ENCODE measurements at places on chromosomes 1 and 21.

GRCh38 chr1:203178083-203178482, 2.5 kb upstream of the MYBPH start:
- DNase-seq, result no peak

DNA sequence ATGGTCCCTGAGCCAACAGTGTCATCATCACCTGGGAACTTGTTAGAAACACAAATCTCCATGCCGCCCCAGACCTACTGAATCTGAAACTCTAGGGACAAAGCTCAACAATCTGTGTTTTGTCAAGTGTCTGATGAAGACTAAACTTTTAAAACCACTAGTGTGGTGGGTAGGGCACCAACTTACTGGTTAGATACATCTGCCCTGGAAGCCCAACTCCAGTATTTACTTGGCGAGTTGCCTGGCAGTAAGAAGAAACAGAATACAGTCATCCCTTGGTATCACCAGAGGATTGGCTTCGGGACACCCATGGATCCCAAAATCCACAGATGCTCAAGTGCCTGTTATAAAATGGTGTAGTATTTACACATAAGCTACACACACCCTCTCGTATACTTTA, 367.9 kb upstream of the DUSP10 start:
- no peak for DNase-seq

DNA sequence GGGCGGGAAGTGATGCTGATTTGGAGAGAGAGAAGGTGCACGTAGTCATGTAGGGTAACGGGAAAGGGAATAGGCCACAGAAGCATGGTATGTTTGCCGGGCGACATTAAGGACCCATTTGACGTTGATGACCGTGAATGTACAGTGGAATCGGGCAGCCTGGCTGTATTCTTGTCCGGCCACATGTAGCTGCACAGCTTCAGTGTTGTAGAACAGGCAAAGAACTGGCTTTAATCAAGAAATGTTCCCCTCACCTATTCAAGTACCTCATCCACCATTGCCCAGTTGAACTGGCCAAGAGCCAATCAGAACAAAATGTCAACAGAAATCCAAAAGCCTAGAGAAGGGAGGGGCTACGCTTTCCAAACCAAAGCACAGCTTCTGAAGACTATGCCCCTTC, 104.8 kb downstream of the DHRS3 start:
- no peak for DNase-seq

DNA sequence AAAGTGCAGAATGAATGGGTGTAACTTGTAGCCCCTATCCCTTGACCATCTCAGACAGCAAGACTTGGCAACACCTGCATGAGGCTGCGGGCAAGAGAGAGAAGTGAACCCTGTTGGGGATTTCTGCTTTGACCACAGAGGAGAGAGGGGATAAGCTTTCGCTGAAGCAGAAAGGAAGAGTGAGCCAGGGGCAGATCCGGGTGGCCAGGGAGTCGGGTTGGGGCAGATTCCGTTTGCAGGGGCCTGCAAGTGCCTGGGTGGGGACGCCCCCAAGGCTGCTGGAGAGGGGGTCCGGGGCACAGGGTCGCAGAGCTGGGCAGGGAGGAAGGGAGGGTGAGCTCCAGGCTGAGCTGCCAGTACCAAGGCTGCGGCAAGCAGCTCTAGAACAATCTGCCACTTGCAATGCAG, 25.3 kb upstream of the PIK3CD start:
- peak; percentile 56 for DNase-seq

- DNase-seq, result no peak
Observed at GRCh38 chr1:182325339-182325738, 66.3 kb downstream of the GLUL start.

DNA sequence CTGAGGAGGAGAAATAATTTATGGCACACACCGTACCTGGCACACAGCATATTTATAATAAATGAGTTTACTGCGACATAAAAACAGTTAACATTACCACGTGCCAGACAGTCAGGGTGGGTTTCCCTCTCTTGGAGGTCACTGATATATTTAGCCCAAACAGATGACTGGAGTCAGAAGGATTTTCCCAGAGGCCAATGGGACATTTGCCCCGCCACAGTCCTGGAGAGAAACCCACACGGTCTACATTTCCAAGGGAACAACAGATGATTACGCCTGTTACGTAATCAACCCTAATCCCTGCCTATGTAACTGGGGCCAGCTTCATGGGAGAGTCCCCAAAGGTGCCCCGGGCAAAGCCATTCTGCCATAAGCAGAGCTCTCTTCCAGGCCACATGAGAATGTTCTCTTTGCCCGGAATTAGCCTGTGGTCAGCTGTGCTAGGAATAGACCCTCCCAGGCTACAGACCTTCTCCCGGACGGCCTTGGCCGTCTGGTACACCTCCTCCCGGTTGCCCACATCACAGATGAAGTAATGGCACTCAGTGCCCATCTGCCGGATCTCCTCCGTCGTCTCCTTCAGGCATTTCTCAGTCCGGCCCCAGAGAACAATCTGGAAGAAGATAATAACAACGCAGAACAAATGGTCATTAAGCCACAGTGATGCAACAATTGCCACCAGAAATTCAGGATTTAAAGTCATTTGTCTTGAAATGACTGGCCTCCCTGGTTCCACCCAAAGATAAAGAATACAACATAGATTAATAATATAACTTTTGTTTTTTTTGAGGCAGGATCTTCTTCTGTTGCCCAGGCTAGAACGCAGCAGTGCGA, 37.7 kb downstream of the DHRS3 start:
- DNase-seq, result no peak

DNA sequence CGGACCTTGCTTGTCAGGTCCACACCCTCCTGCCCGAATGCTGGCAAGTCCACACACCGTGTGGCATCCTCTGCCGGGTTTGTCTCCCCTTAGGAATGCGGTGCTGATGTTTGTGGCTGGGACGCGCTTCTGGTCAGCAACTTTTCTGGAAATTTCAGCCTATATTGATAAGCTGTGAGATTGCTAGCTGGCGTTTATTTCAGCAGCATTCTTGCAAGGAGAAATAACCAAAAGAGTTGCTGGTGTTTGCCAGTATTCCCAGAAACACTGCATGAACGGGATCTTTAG, 601 bp downstream of the CEPT1 start:
- DNase-seq, result no peak

- no peak for DNase-seq
Observed at GRCh38 chr1:20076710-20077461, 6.9 kb downstream of the PLA2G5 start.

- DNase-seq, result no peak
Observed at GRCh38 chr1:245788269-245788668, 633.5 kb downstream of the KIF26B start.

DNA sequence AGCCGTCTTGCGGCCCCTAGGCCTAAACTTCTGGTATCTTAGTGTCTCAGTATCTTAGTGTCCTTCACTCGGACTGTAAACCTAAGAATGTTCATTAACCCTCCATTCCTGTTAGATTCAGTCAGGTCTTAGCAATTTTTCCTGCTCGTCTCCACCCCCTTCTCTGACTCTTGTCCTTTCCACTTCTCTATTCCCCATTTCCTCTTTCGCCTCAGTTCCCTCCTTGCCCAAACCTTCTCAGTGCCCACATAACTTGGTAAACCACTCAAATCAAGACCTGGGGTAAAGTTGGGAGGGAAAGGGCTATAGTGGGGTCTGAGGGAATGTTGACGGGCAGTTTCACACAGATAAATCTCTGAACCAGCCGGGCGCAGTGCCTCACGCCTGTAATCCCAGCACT, 726 bp upstream of the FCER1G start:
- DNase-seq, result no peak

DNA sequence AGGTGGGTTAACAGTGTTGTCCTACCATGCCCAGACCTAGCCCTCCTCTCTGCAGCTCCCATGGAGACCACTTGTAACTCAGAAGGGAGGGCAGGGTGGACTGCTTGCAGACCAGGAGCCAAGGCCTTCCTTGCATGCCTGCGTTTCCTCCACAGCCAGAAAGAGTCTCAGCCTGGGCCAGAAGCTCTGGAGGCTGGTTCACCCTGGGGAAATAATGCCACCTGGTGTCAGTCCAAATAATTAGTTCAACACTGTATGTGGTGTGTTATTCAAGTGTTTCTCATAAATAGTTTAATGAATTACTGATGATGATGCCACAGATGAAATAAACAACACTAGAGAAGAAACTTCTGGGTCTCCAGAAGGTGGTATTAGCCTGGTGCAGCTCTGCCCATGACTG, 16.9 kb upstream of the VANGL1 start:
- DNase-seq, result no peak

DNA sequence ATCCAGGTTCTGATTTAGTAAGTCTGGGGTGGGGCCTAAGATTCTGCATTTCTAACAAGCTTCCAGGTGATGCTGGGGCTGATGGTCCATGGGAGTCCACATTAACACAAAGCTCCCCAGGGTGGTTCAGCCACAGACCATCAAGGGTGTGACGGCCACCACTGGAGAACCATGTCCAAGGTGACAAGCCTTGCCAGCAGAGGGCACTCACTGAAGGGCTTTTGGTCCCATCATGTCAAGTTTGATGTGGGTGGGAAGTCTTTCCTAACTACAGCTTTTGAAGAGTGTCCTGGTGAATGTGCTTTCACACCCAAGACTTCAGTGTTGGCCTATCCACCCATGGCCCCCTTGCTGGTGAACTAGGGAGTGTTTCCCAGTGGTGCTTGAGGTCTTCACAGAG, 67.1 kb downstream of the UBE2T start:
- DNase-seq, result peak; percentile 54

DNA sequence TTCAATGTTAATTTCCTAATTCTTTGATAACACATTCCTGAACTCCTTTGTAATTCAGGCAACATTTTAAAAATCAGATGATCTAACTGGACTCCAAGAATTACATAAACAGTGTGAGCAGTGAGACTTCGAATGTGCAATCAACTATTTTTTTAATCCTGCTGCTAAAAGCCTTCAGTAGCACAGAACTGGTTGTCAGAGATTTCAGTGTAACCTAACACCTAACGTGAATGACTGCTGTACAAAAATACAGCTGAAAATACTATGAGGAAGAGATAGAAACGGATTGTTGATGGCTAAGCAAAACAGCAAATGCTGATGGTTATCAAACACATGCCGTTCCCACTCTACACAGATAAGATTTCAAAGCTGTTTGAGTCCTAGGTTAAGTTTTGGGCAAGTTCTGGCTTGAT, 46.1 kb downstream of the APP start:
- DNase-seq, result no peak

- DNase-seq, result no peak
Observed at GRCh38 chr21:35368326-35368725, 319.2 kb upstream of the RUNX1 start.

DNA sequence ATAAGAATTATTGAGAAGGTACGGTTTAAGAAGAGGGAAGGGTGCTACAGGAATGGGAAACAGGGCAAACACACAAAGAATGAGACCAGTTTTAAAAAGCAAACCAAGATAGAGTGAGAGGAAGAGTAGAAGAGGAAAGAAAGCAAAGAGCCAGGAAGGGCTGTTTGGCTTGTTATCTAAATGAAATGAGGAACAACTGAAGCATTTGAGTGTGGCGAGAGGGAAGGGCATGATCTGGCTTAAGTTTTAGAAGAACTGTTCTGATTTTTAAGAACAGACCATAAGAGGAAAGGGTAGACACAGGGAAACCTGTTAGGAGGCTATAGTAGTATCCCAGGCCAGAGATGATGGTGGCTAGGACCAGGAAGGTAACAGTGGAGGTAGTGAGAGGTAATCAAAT, 73.8 kb downstream of the TUT4 start:
- no peak for DNase-seq

- DNase-seq, result no peak
Observed at GRCh38 chr21:43269957-43270705, 101.3 kb downstream of the CRYAA start.

DNA sequence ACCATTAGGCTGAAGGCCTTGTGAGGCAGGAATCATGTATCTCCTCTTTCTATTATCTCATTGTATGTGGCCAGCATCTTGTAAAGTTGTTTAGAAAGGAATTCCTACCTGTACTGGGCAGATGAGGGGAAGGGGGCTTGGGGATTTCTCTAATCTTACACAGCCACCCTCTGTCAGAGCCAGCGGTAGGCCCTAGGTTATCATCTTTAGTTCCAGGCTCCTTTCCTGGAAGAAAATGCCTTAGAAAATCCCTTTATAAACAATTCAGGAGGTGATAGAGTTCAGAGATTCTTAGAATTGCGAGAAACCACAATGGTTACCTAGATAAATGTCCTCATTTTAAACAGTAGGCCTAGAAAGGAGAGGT, 35.2 kb downstream of the DPT start:
- no peak for DNase-seq

DNA sequence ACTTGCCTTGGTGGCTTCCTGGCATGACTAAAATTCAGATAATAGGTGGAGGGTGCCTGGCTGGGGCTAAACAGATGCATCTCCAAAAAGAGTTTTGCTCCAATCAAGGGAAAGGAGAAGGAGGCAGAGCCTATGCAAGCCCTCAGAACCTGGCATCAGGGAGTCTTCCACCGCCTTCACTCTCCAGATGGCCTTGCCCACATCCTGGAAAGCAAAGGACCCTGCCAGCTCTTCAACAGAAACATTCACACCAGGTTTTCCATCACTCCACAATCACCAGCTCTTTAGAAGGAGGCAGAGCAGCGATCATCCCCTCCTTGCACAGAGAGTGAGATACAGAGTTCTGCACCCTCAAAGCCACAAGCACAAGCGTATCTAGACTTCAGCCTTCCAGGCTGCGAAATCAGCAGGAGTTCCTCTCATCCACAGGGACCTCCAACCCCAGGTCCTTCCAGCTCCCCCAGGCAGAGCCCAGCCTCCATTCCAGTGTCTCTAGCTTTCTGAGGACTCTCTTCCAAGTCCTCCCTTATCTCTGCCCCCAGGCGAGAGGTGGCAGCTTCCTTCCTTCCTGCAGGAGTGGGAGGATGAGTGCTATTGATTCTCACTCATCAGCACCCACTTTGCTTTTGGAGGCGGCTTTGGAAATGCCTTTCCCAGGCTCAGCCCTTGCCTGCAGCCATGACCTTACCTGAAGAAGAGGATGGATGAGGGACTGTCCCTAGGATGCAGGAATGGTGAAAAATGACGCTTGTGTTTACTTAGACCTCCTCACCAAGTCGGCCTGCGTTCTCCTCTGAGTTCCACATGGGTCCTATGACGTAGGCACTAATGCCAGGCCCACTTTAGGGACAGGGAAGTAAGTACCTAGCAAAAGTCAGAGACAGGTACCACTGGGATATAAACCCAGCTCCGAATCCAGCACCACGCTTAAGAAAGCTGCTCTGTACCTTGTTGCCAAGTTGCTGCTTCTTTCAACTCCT, 75.4 kb downstream of the RIPK4 start:
- no peak for DNase-seq

GRCh38 chr21:45542242-45542666, at the start of gene SLC19A1:
TSS of gene SLC19A1 (minus strand) at chr21:45542440. CDS start at chr21:45537959, 4,481 bp downstream.
- peak; percentile 88 for DNase-seq

Measured in activated T-cell treated with anti-CD3 and anti-CD28 coated beads, Interleukin-2, amount 50 U/mL, for 72 hours (primary cell).